NCI-H526 treated with DMSO at 0.1 percent for 48 hours (cell line): ENCODE measurements at places on chromosomes 5 and 9.

DNA sequence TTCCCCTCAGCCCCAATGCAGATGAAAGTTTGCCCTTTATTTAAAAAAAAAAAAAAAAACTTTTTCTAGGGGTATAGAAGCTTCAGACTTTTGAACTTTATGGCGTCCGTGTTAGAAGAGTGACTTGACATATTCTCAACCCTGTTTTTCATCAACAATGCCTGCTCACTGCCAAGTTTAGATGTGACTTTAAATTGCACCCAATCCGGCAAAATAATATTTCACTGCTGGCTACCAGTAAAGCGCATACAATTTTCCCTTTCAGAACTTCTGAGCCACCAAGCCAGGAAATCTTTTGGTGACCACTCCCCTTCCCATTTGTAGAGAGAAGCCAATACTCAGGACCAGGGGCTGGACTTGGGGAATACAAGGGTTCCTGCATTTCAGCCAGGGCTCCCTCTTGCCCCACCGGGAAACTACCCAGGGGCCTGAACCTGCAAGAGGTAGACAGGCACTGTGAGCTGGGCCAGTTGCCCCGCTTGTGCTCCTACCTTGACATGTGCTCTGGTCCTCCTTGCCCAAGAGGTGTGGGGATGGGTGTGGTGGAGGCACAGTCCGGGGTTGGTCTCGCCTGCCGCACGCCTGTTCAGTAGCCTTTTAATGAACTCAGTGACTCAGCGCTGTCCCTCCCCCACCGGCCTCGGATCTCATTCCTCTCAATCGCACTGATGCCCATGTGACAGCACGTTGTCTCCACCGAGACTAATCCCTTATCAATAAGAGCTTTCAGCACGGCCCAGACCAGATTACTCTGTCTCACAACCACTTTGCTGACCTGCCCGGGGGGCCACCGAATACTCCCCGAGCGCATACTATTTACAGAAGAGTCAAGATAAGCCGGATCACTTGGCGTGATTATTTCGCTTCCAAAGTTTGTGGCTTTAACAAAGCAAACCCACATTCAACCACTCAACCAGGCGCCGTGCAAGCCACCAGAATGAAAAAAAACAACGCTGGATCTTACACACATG lies 226.4 kb downstream of the DCP2 start:
- no peak for DNase-seq

DNA sequence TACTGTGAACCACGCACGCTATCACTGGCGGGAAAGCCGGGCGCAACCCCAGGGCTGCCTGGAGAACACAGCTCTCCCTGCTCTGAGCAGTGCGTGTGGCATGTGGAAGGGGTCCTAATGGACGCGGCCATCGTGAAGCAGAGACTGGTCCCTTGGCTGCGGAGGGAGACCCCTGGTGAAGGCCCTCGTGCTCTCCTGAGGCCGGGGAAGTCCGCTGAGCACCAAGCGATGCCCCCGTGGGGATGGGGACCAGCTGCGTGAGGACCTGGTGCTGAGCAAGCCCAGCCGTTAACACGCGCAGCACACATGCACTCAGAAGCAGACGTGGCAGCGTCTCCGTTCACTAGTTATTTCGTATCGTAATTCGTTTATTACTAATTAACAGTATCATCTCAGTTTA lies 24.4 kb downstream of the SLC12A7 start:
- DNase-seq = no peak

GRCh38 chr5:29214839-29215238 lies 1978.6 kb upstream of the CDH6 start:
- DNase-seq = no peak

DNA sequence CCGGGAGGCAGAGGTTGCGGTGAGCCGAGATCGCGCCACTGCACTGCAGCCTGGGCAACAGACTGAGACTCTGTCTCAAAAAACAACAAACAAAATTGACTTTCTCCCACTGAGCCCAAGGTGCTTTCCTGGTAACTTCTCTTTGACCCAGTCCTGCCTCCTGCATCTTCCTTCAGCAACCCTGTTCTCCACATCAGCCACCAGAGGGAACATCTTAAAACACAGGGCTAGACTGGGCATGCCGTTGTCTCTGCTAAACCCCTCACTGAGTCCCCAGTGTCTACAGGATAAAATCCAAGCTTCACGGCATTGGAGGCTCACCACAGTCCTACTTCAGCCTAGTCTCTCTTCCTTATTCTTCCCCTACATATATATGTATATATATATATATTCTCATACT lies 39.8 kb upstream of the KCNMB1 start:
- peak; percentile 8 for DNase-seq

- DNase-seq = no peak
Measured at GRCh38 chr5:68484307-68485068, 268.9 kb downstream of the PIK3R1 start.

DNA sequence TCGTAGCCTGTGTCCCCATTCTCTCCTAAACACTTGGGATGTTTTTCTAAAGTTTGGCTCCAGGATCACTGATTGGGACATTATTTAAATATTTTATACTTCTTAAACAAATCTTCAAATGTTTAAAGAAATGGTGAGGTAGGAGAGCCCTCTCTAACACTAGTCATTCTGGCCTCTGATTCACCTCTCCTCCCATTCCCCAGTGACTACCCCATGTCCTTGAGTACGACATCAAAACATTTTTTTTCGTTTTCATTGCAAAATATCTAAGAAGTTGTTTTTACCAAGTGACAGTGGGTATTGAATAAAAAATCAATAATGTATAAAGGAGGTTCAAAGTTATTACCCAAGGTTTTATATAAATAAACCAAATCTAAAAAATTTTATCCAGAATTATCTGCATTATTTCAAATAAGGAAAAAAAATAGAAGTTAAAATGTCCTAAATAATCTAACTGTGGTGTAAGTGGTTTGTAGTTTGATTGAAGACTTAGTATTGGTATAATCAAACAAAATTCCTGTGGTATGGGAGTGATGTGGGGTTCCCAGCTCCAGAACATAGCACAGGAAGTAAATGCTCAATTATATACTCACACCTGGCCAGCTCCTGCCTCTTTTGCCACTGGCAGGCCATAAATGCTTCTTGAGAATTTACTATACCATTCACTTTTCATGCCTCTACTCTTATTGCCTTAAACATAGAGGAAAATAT lies 51.1 kb downstream of the MAST4 start:
- no peak for DNase-seq

GRCh38 chr5:158463188-158463587 lies 604.2 kb upstream of the CLINT1 start:
- no peak for DNase-seq

DNA sequence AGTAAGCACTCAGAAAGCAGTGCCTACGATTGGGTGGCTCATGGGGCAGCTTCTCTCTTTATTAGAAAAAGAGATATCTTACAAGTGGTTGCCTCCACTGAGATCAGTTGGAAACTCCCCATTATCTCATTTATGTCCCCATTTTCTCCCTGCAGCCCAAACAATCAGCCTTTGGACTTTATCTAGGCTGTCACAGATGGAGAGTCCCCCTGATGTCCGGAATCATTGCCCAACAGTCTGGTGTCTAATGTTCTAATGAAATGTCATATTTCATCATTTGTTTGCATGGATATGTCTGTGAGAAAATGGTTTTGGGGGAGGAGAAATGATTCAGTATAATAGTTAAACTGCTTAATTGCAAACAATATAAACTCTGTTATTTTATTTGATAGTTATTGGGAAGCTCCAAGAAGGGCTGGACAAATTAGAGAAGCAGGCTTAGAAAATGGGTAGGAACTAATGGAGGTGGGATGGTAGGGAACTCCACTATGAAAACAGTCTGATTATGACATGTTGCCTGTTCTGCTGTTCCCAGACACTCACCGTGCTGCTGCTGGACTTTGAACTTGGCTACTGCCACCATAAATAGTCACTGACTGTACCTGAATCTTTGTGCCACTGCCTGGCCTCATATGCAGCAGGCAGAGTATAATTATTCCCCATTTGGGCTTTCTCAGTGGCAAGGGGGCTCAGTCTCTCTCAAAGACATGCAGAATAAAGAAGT lies 38.3 kb upstream of the SMAD5 start:
- no peak for DNase-seq

DNA sequence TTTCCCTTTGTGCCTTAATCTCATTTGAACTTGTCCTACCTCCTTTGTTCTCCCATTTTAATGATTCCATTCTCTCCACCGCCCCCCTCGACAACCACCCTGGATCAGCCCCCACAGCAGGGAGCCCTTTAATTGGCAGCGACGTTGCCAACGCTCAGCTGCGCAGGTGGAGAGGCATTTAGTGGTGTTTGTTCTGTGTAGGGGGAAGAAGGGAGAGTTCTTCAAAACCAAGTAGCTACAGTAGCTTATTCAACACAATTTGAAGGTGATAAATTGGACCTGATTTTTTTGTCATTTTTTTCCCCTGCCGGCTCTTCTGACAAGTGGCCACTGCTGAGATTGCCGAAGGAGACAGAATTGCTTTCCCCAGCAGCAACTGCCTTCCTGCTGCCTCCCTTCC lies 499.1 kb downstream of the CDK5RAP2 start:
- DNase-seq = no peak

GRCh38 chr5:155508673-155509072 lies 495.1 kb downstream of the KIF4B start:
- DNase-seq = no peak

DNA sequence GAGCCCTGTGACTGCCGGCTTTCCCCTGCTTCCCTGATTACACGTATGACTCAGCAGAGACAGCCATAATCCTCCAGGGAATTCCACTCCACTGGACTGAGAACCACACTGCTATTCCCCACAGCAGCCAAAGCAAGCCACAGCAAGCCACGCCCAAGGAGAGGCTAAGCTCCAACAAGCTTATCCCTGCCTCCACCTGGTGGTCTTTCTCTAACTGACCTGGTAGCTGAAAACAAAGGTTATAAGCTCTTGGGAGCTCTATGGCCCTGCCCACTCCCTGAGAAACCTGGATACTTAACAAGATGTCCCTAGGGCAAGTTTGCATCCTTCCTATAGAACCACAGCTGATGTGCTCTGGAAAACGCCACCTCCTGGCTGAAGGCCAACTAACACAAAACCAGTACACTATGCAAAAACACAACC lies 613.7 kb upstream of the CDH18 start:
- peak; percentile 8 for DNase-seq

DNA sequence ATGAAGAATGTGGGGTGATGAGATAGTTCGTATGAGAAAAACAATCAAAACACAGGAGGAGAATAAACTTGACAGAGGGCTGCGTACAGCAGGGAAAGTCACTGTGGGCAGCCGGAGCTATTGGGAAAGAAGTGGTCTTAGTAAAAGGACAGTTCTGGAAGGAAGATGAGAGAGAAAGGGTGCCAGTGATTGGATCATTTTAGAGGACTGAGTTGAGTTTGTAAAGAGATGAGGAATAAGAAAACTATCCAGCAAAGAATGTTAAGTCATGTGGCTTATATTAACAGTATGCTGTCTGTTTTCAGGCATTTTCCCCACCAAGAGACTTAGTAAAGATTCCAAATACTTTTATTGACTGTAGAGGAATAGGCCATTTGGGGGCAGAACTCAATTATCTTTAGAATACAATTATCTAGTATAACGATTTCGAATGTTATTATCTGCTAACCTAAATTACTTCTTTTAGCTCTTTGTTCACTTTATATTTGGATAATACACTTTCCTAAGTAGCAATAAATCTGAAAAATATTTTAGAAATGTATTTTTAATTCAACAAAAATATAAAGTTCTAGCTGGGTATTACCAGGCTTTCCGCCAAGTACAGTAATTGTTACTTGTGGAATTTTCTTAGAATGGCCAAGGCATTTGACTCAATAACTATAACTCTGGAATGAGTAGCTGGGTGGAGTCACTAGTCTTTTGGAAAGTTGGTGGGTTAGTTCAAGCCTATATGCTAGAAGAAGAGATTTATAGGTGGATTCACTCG lies 15.5 kb upstream of the LOX start:
- DNase-seq = no peak

DNA sequence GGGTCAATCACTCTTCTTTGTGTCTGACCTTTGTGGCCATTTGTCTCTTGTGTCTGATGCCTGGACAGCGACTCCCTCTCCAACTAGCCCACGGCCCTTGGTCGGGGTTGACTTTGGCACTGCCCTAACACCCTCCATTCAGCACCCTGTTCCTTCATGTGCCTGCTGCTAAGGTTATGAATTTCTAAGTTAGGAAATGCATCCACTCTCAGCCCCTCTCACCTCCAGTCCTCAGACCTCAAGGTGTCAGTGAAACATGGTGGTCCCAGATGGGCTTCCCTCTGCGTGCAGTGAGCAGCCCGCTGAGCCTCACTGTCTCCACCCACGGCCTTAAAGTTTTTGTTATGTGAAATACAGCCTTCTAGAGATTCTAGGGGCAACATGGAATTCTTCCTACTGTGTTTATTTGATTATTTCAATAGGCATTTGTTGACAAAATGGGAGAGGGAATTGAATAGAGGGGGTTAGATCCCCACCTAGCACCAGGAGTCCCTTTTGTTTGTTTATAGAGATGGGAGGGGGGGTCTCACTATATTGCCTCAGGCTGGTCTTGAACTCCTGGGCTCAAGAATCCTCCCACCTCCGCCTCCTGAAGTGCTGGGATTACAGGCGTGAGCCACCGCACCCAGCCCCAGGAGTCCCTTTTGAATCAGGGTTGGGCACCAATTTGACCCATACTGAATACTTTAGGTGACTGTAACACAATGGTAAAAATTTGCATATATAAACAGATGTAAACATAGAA lies 1.6 kb upstream of the GLIPR2 start:
- no peak for DNase-seq

- no peak for DNase-seq
Measured at GRCh38 chr5:73232266-73233041, 59.5 kb downstream of the TMEM174 start.

DNA sequence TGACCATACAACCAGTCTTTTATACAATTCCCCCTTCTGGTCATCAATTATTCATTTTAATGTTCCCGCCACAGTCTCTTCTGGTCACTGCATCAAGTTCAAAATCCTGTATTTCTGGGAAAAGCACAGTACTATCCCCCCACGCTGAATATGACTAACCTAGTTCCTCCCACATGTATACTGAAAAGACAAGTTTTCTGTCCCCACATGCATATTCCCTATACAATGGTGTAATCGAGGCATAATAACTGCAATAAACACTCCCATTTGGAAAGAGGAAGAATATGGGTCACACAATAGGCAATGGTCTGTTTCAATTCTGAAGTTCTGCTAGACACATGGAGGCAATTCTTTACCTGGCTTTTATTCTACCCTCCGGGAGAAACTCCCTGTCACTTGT lies 344.9 kb downstream of the EFNA5 start:
- DNase-seq = no peak
